ENCODE measurements at places on chromosomes 6 and 20. TPM values are rescaled to one million over a fixed set of nuclear protein-coding genes. Genes with fewer than 3 reads are reported as not detected.

DNA sequence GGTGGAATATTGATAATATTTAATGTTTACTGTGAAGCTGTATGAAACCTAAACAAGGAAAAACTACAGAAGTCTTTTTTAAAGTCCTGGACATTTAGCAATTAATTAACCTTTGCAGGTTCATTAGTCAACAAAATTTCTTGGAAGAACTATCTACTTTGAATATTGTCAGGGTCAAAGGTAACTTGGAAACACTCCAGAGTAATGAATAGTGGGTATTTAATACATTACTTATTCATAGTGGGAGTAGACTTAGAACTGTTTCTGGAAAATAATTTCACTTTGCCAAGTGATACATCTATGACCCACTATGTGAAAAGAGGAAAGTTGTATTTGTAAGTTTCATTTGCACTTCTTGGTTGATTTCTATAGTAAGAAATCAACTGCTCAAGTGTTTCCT, 319.1 kb downstream of the TFAP2B start:
- DNase-seq: no peak

- DNase-seq: no peak
These were observed at the start of gene LKAAEAR1 for GRCh38 chr20:64083804-64084684. Gene LKAAEAR1 (minus strand): TSS chr20:64084398. CDS start chr20:64084219, 179 bp downstream.

GRCh38 chr6:8860671-8861070, 425.3 kb upstream of the SLC35B3 start:
- DNase-seq: no peak

- DNase-seq: no peak
These were observed 57.3 kb downstream of the DLL1 start for GRCh38 chr6:170233286-170234205.

DNA sequence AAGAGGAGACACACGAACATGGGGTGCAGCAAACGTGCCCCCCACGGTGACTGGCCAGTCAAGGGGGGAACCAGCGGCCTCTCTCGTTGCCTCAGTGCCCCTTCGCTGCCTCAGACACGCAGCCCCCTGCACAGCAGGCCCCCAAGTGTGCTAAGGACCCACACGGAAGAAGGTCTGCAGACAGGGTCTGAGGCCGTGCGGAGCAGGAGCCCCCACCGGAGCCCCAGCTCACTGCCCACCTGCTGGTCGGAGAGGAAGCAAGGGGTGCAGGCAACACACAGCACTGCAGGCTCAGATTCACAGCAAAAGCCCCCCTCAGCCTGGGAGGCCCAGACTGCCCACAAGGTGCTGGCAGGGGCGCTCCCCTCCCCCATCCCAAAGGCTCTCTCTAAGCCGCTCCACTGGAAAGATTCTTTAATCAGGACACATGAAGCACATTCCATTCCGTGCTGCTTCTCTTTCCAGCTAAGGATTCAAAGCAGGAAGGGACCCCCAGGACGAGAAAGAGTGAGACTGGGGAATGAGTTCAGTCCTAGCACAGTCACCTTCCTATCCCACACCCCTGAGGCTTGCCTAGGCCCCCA, 105.1 kb downstream of the SLC23A2 start:
- no peak for DNase-seq

DNA sequence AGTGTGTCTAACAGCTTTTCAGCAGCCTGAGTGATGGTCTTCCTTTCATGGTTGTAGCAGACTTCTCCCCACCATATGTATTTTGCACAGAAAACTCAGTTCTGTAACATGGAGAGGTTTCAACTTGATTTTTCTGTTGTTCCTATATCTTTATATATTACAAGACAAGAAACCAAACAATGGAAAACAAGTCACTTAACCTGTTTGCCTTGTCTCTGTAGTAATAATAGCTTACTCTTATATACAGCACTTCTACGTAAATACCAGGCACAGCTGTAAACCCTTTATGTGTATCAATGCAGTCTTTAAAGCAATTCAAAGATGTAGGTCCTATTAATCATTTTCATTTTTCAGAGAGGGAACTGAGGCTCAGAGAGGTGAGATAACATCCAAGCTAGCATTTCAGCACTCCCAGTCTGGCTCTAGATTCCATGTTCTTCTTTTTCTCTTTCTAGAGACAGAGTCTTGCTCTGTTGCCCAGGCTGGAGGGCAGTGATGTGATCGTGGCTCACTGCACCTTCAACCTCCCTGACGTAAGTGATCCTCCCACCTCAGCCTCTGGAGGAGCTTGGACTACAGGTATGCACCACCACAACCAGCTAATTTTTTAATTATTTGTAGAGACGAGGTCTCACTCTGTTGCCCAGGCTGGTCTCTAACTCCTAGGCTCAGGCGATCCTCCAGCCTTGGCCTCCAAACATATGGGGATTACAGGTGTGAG, 90.4 kb downstream of the DTNBP1 start:
- DNase-seq: no peak

DNA sequence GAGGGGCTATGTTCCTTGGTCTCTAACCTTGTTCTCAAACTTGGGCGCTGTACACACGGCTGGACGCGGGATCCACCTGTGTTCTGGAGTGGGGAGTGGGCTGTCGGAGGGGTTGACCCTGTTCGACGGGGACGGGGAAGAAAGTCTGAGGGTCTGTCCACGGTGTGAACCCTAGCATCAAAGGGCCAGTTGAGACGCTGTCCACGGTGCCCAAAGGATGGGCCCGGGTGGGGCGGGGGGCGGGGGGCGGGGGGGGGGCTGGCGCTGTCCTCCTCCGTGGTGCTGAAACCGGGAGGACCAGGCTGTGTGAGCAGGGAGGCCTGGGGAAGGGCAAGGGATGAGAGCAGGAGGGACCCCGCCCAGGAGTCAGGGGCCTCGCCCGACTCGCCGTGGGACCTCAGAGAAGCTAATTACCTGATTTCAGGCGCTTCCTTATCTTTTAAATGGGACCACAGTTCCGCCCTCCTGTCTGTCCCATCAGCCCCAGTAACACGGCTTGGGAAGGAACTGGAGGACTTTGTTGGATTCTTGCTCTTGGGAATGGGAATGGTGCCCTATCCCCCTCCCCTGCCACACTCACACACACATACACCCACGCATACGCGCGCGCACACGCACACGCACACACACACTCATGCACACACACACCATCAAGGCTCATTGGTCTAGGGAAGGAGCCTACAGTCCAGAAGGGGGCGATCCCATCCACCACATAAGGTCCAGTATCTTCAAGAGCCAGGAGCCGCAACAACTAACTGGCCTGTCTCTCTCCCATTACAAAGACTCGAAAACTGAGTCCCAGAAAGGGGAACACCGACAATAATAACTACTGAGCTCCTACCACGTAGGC, 1.0 kb upstream of the VSTM2L start:
- DNase-seq: no peak

DNA sequence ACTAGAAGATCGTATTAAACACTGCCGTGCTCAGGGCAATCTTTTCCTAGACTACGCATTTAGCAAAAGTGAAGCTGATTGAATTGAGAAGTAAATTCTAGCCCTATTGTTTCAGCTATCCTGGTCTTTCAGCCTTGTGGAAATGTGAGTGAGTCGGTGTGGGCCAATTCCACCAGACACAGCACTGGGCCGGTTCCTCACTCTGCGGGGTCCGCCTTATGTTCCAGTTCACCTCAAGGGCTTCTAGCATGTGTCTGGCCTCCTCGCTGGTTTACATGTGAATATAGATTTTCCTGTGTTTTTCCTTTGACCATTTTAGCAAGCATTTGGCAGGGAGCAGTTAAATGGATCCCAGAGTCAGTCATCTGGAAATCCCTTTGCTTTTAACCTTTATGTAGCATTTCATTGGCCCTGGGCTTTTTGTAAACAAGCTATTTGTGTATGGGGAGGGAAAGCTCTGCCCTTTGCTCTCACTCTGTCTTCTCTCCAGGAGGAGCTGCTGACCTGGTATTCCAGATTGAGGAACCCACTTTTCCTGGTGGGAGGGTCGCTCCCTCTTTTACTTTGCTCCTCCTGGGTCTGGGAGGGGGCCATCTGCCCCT, 12.4 kb upstream of the GTSF1L start:
- no peak for DNase-seq

DNA sequence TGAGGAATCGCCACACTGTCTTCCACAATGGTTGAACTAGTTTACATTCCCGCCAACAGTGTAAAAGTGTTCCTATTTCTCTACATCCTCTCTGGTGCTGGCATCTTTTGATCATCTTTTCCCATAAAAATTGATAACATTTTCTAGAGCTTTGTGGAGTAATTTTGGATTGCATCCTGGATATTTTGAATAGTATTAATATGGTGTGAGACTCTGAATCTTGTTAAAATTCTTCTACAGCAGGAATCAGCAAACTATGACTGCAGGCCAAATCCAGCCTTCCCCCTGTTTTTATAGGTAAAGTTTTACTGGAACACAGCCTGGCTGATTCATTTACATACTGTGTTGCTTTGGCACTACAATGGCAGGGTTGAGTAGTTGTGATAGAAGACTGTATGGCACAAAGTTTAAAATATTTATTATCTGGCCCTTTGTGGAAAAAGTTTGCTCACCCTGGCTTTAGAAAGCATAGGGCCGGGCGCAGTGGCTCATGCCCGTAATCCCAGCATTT, 15.0 kb upstream of the RNF8 start:
- no peak for DNase-seq

DNA sequence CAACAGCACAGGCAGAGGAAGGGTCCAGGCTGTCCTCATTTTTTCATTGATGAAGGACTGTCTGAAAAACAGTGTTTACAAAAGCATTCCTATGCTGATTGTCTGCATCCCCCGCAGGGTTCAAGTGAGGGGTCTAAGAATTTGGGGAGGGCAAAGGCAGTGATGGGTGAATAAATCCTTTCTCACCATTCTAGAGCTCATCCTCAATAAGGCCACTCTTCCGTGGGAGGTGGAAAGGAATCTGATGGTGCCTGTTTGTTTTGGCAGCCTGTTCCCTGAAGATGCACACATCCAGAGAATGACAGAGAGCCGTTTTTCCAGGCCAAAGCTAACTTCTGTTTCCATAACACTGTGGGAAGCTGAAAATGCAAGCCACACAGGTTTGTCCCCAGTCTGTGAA, 164.5 kb downstream of the MOXD1 start:
- no peak for DNase-seq

DNA sequence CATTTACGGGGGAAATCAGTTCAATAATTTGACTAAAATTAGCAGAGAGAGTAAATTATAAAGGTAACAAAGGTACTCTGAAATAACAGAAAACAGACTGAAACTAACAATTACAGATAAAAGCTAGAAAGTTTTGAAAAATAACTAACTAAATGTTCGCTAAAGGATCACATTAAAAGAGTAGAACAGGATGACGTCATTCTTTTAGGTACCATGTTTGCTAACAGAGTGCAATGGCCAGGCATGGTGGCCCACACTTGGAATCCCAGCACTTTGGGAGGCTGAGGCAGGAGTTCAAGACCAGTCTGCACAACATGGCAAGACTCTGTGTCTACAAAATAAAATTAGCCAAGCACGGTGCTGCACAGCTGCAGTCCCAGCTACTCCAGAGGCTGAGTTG, 212.3 kb upstream of the CDYL start:
- no peak for DNase-seq

GRCh38 chr6:151285122-151285521, 45.4 kb downstream of the AKAP12 start:
- no peak for DNase-seq

GRCh38 chr6:136429264-136430065, 120.8 kb downstream of the MAP7 start:
- no peak for DNase-seq

- no peak for DNase-seq
These were observed 19.5 kb upstream of the HLA-DQA1 start for GRCh38 chr6:32617751-32618150.

GRCh38 chr6:151056230-151056907, 183.4 kb upstream of the AKAP12 start:
- no peak for DNase-seq

DNA sequence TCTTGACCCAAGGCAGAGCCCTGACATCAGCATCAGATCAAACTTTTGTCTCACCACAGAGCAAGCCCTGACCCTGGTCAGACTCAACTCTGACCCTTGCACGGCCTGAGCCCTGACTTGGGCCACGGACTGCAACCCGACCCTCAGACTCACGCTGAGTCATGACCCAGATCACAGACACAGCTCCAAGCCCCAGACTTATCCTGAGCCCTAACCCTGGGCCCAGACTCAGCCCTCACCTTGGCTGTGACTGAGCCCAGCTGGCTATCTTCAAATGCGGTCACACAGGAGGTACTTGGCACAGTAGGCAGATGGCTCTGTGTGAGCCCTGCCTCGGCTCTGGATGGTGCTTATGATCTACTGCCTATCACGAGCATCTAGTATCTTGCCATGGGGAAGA, 602.3 kb downstream of the PTPRT start:
- DNase-seq: no peak

DNA sequence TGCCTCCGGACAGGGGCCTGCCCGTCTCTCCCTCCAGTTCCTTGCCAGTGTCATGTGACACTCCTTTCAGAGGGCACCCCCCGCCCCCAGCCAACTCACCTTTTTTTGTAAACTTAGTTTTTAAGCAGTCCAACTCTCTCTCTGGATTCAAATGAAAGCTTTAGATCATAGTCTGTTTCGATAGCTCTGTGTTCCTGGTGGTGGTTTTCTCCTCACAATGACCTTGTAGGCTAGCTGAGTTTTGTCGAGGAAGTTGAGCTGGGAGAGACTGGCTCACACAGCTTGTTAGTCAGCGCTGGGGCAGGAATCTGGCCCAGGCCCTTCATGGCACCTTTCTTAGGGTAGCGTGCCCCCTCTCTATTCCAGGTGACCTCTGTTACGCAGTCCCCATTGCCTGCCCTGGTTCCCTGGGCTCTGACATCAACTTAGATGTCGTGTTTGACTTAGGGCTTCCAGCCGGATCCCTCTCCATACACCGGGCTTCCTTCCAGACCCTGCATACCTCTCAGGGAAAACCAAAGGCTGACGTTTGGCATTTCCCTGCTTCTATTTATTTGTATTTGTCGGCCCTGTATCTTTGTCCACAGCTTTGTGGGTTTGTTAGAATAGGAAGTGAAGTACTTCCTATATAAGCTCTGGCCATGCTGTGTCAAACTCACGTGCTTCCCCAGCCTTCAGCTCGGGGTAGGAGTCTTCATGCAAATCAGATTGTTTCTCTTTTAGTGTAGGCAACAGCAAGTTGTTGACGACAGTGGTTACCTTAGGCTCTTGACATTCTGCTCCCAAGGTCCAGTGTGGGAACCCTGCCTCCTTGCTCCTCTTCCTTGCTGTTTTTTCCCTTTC, 12.7 kb downstream of the IGF2R start:
- DNase-seq: peak; percentile 74

DNA sequence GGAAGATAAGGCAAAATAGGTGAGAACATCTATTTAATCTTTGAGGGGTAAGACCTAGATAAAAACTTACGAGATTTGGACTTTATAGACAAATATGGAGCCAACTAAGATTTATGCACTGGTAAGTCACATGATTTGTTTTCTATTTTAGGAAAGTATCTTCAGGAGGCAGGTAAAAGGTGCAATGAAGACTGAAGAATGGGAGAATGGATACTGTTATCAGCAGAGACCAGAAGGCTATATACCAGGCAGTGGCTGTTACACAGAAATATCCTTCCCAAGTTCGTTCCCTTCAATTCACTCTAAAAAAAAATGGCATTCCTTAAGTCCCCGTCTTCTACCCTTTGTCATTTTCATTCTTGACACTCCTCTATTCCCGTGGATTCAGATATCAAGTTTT, 123.8 kb downstream of the MYB start:
- DNase-seq: no peak

FANCE gene
- total RNA-seq: 11.3 TPM

TTI1 gene
- total RNA-seq: 25.6 TPM

RIPPLY2 gene
- not detected for total RNA-seq
